Large intestine (tissue), 12 donors: ENCODE measurements at places on chromosomes 2 and 18. TPM values are rescaled to one million over a fixed set of nuclear protein-coding genes. Genes with fewer than 3 reads are reported as not detected.
A peak's percentile ranks its signal among the peaks of the same experiment; 100 is the strongest.

DNA sequence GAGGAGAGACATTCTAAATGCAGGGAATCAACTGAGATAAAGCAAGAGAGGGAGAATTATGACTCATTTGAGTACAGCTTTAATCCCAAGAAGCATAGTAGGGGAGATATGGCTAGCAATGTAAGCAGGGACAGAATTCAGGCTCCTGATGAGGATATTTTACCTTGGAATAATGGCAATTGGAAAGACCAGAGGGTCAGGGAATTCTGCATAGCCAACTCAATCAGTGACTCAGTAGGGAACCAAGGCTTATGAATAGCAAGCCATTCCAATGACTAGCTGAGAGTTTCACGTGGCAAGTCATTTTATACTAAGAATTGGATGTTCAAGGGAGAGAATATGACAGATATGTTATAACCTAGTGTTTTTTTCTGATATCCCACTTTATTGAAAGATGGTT, 563.8 kb upstream of the NETO1 start:
- no peaks in the 10 kb centered on the region for H3K36me3 ChIP-seq
- no peaks in the 10 kb centered on the region for H3K27me3 ChIP-seq
- H3K4me3 ChIP-seq: no peak overlapping the region

GRCh38 chr18:14086458-14087231, 45.6 kb downstream of the ZNF519 start:
- H3K4me3 ChIP-seq: no peak overlapping the region
- peaks cover 3% of the 10 kb centered on the region for H3K4me1 ChIP-seq
- H3K27me3 ChIP-seq: no peaks in the 10 kb centered on the region
- peak; percentile 22 for DNase-seq
- H3K27ac ChIP-seq: no peak overlapping the region
- H3K36me3 ChIP-seq: no peaks in the 10 kb centered on the region

ANKRD53 gene
- 2.3 TPM for polyA plus RNA-seq

ALPP gene
- 0.06 TPM for polyA plus RNA-seq
